Stimulated activated CD4-positive, alpha-beta T cell treated with anti-CD3 and anti-CD28 coated beads, Interleukin-4, amount 100 ng/mL, for 4 hours (primary cell): ENCODE measurements at places on chromosomes 7 and 10.
A peak's percentile ranks its signal among the peaks of the same experiment; 100 is the strongest.

GRCh38 chr10:101749047-101750016 is 26.6 kb downstream of the FGF8 start:
- no peak for DNase-seq

GRCh38 chr7:155745737-155746136 is 66.5 kb downstream of the SHH start:
- DNase-seq = no peak

GRCh38 chr7:27875832-27876231 is 135.9 kb downstream of the TAX1BP1 start:
- DNase-seq = no peak

GRCh38 chr7:74254858-74255379 is 720 bp upstream of the RFC2 start:
- no peak for DNase-seq

- no peak for DNase-seq
These were observed 431.2 kb downstream of the TNS3 start for GRCh38 chr7:47150497-47151260.

DNA sequence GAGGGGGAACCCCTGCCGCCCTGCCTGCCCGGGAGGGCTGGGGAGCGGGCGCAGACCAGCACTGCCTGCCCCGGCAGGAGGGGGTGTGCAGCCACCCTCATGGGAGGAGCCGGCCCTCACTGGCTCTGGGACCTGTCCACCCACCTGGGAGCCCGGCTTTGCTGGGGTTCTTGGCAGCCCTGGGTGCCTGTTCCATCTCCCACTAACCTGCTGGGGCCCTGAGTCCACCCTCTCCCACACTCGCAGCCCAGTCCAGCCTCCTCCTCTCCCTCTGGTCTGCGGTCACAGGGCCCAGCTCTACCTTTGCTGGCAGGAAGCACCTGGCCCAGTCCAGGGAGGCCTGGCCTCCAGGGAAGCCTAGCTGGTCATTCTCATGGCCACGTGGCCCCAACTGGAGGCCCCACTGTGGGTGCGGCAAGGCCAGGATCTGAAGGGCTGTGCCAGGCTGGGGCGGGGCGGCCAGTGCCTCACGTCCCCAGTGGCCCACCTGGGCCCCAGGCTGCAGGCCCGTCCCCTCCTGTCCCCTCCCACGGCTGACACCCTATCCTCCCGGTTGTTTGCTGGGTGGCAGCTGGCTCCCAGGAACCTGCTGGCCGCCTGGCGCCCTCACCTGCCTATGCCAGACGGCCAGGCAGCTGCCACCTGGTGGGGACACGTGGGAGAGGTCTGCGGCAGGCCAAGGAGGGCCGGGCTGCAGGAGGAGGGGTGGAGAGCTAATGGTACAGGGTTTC is at the start of gene TMEM184A:
Gene TMEM184A (minus strand): TSS at position 393 of the 731 bp plus-strand sequence. CDS start 721 bp downstream, outside the sequence.
- DNase-seq = peak; percentile 40

DNA sequence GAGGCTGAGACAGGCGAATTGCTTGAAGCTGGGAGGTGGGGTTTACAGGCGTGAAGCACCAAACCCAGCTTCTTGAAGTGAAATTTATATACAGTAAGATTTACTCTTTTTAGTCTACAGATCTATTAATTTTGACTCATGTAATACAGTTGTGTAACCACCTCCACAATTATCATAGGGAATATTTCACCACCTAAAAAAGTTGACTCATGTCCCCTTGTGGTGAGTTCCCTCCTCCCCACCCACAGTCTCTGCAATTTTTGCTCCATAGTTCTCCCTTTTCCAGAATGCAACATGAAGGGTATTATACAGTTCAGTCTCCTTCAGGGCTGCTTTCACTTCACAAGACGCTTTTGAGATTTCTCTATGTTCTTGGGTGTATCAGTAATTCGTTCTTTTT is 156.8 kb downstream of the FAM107B start:
- DNase-seq = no peak

DNA sequence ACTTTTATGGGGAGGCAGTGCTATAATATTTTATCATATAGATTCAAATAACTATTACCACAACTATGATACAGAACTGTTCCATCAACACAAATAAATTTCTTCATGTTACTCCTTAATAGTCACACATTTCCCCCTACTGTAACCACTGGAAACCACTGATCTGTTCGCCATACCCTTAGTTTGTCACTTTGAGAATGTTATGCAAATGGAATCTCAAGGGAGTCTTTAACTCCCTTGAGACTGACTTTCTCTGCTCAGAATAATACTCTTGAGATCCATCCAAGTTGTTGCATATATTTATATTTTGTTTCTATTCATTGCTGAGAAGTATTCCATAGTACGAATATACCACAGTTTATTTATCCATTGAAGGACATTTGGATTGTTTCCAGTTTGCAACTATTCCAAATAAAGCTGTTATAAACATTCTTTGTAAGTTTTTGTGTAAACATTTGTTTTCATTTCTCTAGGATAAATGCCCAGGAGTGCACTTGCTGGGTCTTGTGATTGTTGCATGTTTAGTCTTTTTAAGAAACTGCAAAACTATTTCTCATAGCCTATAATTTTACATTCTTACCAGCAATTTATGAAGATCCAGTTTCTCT is 19.7 kb upstream of the PON2 start:
- no peak for DNase-seq

- no peak for DNase-seq
These were observed 366.4 kb downstream of the INHBA start for GRCh38 chr7:41336455-41336952.

DNA sequence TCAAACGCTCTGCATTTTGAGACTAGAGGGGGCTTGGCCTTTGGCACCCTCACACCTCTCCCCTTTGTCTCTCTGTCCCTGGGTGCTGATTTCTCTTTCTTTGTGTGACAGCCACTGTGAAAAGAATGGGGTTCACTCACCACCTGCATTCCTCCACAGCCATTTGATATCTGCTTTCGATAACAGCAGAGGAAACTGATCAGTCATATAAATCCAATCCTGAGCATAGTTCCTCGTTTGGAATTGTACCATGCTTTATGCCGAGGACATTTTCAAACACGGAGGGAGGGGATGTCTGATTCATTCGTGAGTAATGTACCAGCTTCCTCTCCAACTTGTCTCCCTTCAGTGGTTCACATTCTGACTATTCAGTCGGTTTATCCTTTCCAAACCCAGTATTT is 15.8 kb downstream of the MET start:
- DNase-seq = no peak

- DNase-seq = no peak
These were observed 95.2 kb upstream of the PTER start for GRCh38 chr10:16341637-16342036.

GRCh38 chr7:155224116-155224811 is 73.4 kb upstream of the INSIG1 start:
- DNase-seq = no peak

- no peak for DNase-seq
These were observed 94.4 kb downstream of the RAPGEF5 start for GRCh38 chr7:22262538-22262937.

GRCh38 chr7:6272481-6273323 is at the start of gene CYTH3:
TSS of gene CYTH3 (minus strand) at chr7:6272624. CDS start at chr7:6272507, 117 bp downstream.
- peak; percentile 80 for DNase-seq

GRCh38 chr10:133336577-133337369 is at the start of gene CALY:
TSS of gene CALY (minus strand) at chr10:133336896. CDS start at chr10:133328989, 7,907 bp downstream.
- peak; percentile 62 for DNase-seq

- no peak for DNase-seq
These were observed 36.2 kb downstream of the FKBP6 start for GRCh38 chr7:73364006-73364728.

DNA sequence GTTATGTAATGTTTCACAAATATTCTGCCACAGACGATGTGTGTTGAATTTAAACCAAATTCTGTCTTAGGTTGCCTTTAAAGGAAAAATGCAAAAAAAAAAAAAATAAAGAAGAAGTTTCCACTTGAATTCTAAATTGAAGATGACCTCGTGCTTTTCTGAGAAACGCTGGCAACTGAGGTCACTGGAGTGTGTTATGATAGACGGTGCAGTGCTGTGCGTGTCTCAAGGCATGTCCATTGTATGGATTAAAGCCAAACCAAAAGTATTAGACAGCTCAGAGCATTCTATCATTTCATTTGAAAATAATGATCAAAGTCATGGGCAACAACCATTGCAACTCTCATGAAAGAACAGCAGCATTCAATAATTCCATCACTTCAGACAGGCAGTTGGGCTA is 483.9 kb downstream of the GRM8 start:
- no peak for DNase-seq

GRCh38 chr10:75146780-75147179 is 35.3 kb downstream of the SAMD8 start:
- DNase-seq = no peak

DNA sequence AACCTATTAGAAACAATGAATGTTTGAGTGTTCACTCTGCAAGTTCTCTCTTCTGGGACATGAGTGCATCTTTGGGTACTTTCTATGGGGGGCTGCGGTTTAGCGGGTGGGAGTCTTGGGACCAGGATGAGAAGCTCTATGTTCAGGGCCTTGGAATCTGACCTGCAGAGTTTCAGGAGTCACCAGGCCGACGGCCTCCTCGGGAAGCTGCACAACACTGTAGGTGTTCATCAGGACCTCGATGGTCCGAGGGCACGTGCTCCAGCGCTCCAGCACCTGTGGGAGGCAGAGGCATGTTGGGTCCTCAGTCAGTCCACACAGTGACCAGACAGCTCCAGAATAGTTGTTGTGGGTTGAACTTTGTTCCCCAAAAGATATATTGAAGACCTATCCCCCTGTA is 8.9 kb upstream of the GBX1 start:
- DNase-seq = no peak

GRCh38 chr7:44220358-44221112 is 19.8 kb downstream of the YKT6 start:
- DNase-seq = no peak

DNA sequence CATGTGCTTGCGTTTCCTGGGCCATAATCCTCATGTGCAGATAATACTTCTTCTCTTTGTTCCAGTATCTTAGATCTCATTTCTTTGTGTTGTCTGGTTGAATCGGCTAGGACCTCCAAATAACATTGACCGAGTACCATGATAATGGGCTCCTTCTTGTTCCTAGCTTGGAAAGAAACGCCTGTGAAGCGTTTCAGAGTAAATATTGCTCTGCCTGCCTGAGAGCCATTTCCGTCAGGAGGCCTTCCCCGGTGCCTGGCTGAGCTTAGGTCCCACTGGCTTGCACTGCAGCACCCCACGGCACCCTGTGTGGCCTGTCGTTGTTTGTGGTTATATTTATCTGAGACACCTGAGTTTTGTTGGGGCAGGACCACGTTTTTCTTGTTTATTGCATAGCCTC is 17.7 kb downstream of the FOXK1 start:
- DNase-seq = no peak

DNA sequence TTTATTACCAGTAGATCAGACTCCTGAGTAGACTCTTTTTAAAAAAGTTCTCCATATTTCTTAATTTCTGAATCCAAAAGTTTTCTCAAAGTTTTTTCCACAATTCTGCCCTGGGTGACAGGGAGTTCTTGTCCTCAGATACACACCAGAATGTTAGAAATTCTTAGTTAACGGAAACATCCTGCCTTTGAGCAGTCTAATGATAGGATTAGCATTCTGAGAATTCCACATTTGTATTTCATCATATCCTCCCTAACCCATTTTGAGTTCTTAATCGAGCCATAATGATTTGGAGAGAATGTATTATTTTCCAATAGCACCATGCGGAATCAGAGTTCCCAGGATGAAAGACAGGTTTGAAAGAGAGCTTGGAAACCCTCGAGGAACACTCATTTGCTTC is 28.9 kb upstream of the MRPS33 start:
- DNase-seq = no peak

DNA sequence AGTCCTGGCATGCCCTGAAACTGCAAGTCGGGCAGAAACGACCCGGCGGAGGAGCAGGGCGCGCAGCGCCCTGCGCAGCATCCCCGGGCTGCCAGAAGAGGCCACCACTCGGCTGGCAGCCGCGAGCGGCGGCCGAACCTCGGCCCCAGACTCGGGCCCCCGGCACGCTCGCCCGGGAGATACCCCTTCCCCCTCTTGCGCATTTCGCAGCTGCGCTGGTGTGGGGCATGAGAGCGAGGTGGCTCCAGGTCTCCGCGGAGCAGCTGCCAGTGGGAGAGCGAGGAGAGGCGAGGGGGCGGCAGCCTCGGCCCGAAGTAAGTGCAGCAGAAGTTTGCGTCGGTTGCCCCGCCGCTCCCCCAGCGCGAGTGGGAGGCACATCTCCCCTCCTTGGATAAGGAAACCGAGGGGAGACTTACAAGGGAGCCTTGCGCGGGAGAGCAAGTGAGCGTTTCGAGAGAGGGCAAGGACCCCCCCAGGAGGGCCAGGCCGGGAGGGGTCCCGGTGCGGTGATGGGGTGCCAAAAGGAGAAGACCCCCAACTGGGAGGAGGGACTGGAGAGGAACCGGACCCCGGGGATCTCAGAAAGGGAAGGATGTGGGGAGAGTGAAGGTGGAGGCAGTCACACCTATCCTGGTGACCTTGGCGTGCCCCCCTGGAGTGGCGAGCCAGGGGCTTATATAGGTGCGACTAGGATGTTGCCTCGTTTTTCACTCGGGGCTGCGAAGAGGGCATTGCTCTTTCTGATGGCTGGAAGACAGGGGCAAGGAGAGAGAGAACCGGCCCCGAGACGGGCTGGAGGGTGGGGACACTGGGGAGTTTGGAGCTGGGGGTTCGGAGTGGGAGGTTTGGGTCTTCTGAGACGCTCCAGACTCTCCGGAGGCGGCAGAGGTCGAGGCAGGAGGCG is 256.3 kb downstream of the OTUD1 start:
- no peak for DNase-seq

- no peak for DNase-seq
These were observed 4.2 kb upstream of the KCP start for GRCh38 chr7:128914566-128915151.

- DNase-seq = no peak
These were observed 257.0 kb downstream of the OTUD1 start for GRCh38 chr10:23695825-23696420.

DNA sequence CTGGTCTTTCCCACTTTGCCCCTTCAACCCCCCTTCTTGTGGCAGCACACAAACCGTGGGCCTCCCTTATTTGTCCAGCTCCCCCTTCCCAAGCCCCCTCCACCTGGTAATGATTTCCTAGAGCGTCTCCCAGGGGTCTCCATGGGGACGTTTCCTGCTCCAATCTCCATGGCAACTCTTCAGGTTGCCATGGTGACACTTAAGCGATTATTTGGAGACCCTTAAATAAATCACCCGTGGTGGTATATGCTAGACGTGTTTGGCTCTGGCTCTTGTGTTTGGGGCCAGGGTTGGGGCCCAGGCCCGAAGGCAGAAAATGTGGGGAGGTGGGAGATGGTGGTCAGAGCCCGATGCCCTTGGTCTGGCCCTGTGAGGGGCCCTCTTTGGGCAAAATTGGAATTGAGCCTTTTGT is 41.1 kb upstream of the DLG5 start:
- no peak for DNase-seq
